ENCODE measurements at places on chromosomes 13 and 19. TPM values are rescaled to one million over a fixed set of nuclear protein-coding genes. Genes with fewer than 3 reads are reported as not detected.

Gene ACER1
- not detected for polyA plus RNA-seq

Gene RFC3
- polyA plus RNA-seq = 7.2 TPM

DNA sequence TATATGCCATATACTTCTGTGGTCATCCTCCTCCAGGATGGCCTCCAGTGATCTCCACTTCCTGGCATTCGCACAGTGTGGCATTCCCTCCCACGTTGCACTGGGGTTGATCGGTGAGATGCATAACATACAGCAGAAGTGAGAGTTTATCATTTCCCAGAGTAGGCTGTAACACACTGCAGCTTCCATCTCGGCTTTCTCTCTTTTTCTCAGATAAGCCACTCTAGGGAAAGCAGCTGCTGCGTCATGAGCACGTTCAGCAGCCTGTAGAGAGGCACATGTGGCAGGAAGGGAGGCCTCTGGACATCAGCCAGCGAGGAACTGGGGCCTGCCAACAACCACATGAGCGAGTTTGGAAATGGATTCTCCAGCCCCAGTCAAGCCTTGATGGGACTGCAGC lies 807.1 kb downstream of the DIAPH3 start:
- DNase-seq = peak; percentile 58
- no peaks in the 10 kb centered on the region for H3K27me3 ChIP-seq
- H3K4me1 ChIP-seq = peaks cover 10% of the 10 kb centered on the region
- H3K4me3 ChIP-seq = no peak overlapping the region

- no peak overlapping the region for H3K27ac ChIP-seq
- no peak for DNase-seq
- no peaks in the 10 kb centered on the region for H3K27me3 ChIP-seq
- H3K36me3 ChIP-seq = no peaks in the 10 kb centered on the region
- H3K4me1 ChIP-seq = no peaks in the 10 kb centered on the region
- H3K4me3 ChIP-seq = no peak overlapping the region
Observed at GRCh38 chr19:40543029-40543597, 33.6 kb upstream of the SHKBP1 start.

GRCh38 chr13:28538932-28539331 lies 44.0 kb upstream of the FLT1 start:
- H3K27ac ChIP-seq = no peak overlapping the region
- no peaks in the 10 kb centered on the region for H3K4me1 ChIP-seq
- H3K4me3 ChIP-seq = no peak overlapping the region

- DNase-seq = no peak
- H3K27me3 ChIP-seq = no peaks in the 10 kb centered on the region
- H3K4me3 ChIP-seq = no peak overlapping the region
- no peaks in the 10 kb centered on the region for H3K4me1 ChIP-seq
Observed at GRCh38 chr19:51772977-51773376, 12.0 kb downstream of the FPR2 start.

DNA sequence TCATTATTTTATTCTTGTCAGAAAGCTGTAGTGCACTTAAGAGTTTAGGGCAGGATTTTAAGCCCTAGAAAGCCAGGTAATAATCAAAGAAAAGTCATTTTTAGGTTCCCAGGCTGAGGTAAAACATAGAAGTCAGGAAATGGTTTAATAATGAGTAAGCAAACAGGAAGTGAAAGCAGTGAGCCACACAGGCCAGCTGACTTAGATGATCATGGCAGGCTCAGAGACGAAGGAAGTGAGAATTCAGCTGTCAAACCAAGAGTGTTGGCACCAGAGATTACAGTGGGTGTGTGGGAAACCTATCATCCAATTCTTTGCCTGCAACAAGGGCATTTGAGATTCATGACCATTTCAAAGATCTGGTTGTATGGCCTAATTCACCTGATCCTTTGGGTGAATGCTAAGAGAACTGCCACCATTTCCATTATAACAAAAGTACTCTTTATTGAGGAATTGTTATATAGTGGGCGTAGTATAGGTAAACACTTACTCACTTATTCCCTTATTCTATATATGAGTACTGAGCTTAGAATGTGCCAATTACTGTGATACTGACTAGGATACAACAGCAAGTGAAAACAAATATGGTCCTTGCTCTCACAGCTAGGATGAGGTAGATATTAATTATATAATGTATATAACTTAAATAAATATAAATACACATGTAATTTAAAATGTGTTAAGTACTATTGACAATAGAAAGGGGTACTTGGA lies 103.7 kb upstream of the EDNRB start:
- no peak overlapping the region for H3K4me3 ChIP-seq
- no peak overlapping the region for H3K27ac ChIP-seq
- H3K27me3 ChIP-seq = no peaks in the 10 kb centered on the region
- H3K36me3 ChIP-seq = no peaks in the 10 kb centered on the region
- H3K4me1 ChIP-seq = no peaks in the 10 kb centered on the region

- no peak for DNase-seq
- H3K36me3 ChIP-seq = no peaks in the 10 kb centered on the region
- peak overlapping the region; percentile 71 for H3K27ac ChIP-seq
- H3K27me3 ChIP-seq = no peaks in the 10 kb centered on the region
- peak overlapping the region; percentile 32 for H3K4me3 ChIP-seq
- peaks cover 5% of the 10 kb centered on the region for H3K4me1 ChIP-seq
Observed at GRCh38 chr19:44112802-44113137, 429 bp upstream of the ZNF225 start.

- DNase-seq = no peak
- no peaks in the 10 kb centered on the region for H3K4me1 ChIP-seq
- H3K27ac ChIP-seq = no peak overlapping the region
- peaks cover 4% of the 10 kb centered on the region for H3K27me3 ChIP-seq
- H3K4me3 ChIP-seq = no peak overlapping the region
Observed at GRCh38 chr19:6604906-6605305, 14.0 kb upstream of the CD70 start.

DNA sequence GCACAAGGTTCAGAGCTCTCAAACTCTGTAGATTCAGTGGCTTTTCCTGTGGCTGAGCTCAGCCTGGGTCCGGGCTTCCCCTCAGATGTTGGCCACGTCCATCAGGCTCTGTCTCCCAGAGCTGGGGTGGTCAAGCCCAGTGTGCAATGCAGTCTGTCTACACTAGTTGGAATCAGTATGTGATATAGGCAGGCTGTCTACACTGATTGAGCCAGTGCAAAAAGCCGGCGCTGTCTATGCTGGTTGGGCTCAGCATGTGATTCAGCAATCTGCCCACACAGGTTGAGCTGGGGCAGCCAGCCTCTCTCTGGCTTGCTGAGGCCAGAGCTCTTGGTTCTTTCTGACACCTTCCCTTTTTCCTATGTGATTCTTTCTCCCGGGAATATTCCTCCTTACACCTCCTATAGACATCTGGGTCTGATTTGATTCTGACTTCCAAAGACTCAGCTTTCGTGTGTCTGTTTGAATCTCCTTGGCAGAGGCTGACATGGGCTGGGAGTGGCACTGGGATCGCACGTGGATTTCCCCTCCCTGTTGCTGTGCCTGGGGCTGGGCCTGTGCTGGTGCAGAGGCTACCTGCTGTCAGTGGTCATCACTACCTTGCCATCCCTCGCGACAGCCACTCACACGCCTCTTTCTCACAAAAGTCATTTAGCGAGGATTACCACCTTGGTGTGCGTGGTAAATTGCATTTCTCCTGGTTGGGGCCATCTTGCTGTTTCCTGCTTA lies 9.3 kb downstream of the CHST8 start:
- no peak for DNase-seq
- H3K4me1 ChIP-seq = no peaks in the 10 kb centered on the region
- no peak overlapping the region for H3K4me3 ChIP-seq
- H3K27me3 ChIP-seq = peaks cover 12% of the 10 kb centered on the region

DNA sequence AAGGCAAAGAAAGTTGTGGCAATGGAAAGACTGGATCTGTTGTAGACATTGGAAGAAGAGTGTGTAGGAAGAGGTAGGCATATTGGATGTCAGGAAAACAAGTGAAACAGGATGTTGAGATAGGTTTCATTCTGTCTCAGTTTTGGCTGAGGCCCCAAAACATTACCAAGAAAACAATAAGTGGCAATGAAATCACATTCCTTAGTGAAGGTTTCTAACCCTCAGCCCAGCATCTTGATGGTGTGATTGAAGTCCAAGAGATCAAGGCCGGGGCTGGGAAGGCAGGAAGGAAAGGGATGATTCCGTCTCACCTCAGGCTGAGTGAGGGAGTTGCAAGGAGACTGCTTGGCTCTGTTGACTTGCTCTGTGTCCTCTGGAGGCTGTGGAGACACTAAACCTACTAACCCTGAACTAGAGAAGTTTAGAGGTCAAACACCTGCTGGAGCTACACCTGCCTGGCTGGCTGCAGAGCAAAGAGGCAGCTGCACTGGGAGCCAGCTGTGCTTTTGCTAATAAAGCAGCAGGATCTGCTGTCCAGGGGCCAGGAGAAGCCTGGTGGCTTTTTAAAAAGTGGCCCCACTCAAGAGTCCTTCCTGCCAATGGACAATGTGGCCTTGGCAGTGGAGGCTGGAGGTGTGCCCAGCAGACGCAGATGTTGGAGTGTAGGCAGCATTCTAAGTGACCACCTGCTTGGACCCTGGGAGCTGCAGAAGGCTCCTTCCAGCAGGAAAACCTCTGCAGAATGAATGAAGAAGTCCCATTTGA lies 53.6 kb downstream of the DGKH start:
- DNase-seq = no peak
- no peaks in the 10 kb centered on the region for H3K4me1 ChIP-seq
- no peaks in the 10 kb centered on the region for H3K36me3 ChIP-seq
